ENCODE measurements at places on chromosomes 16 and 17.

GRCh38 chr17:51706093-51706492, 445.7 kb downstream of the UTP18 start:
- DNase-seq, result no peak

DNA sequence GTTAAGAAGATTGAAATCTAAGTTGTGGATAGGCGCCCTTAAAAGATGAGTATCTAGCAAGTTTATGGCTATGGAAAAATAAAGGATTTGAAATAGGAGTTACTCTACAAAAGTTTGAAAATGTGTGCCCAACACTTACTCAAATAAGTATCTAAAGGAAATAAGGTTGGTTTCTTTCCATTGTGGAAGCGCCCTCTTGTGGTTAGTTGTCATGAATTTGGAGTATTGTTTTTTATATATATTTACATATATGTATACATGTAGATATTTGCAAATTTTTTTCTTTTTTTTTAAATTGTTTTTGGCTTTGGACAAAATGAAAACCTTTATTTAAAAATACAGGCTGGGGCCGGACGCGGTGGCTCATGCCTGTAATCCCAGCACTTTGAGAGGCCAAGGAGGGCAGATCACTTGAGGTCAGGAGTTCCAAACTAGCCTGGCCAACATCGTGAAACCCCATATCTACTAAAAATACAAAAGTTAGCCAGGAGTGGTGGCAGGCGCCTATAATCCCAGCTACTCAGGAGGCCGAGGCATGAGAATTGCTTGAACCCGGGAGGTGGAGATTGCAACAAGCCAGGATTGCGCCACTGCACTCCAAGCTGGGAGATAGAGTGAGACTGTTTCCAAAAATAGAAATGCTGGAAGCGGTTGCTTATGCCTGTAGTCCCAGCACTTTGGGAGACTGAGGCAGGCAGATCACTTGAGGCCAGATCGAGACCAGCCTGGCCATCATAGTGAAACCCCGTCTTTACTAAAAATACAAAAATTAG, 24.0 kb upstream of the VPS4A start:
- DNase-seq, result no peak

- DNase-seq, result no peak
Measured at GRCh38 chr16:30064729-30065101, 845 bp upstream of the ALDOA start.

DNA sequence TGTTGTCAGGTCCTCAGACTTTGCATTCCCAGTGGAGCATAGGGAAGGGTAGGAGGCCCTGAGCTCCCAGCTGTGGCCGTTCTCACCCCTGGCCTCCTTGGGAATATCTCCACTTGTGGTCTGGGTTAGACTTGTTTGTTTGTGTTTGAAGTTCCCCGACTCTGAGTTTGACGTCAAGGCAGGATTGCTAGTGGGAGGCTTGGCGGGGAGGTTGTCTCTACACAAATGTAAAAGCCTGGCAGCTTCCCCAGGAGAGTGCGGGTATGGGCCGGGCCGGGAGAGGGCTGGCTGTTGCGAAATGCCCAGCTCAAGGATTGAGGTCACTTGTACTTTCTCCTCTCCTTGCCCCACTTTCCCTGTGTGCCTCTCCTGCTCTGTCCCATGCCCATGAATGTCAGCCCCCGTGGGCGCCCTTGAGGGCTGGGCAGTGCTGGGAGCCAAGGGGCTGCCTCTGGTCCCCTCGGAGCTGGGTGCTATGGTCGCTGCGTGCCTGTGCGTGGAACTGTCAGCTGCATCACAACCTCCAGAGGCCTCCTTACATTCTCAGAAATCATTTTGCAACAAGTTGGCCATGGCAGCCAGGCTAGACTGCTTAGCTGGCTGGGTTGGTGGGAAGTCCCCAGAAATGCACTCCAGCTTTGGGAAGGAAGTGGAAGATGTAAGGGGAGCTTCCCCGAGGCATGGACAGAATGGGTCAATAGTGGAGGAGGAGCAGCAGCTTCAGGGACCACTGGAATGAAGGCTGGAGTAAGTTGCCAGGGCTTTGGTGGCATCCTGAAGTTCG, 84.3 kb downstream of the KSR1 start:
- DNase-seq, result no peak

DNA sequence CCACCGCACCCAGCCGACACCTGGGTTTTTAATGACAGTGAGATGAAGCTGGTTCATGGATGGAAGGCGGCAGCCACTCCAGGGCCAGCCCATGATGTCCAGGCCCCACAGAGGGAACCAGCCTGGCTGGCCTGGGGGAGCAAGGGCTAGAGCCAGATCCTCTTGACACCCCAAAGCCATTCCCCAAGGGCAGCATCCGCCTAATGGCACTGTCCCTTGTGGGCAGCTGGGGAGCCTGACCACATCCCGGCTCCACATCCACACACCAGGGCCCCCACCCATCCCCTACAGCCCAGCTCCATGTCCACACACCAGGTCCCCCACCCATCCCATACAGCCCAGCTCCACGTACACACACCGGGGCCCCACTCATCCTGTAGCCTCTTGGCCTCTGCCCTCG, 53.3 kb upstream of the ACSF3 start:
- DNase-seq, result no peak
